GM18507 (cell line): ENCODE measurements at places on chromosomes 4 and X.

DNA sequence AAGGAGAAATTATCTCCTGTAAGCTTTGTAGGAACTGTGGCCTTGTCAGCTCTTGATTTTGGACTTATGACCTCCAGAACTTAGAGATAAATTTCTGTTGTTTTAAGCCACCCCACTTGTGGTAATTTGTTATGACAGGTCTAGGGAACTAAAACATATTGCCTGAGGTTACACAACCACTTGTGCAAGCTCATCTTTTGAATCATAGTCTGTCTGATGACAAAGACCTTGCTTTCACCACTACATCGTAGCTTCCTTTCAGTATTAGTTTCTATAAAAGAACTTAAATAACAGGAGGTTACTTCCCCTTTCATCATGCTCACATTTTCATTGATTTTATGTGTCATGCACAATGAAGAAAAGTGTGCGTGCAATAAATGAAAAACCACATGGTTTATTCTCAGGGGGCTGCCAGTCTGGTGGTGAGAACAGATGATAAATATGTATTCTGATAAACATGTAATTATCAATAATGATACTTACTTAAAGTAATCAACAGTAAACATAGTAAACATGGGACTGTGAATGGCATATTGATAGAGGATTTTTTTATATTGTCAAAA lies 690.0 kb upstream of the HS3ST1 start:
- no peak for DNase-seq

DNA sequence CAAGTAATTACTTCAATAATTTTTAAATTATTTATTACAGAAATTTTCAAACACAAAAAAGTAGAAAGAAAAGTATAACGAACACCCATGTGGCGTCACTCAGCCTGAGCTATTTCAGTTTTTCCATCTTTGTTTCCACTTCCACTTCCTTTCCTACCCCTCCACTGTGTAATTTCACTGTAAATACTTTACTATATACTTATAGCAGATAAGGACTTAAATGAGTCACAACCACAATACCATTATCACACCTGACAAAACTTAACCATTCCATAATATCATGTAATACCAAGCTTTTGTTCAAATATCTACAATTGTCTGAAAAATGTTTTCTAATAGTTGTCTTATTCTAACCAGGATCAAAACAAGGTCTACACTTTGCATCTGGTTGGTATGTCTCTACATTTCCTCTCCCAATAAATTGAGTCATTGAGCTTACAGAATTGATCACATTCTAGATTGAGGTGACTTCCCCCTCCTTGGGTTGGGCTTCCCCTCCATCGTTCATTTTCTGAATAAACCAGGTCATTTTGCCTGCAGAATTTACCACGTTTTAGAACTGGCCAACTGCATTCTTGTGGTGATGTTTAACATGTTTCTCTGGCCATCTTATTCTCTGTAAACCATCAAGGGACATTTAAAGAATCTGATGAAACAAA lies 48.7 kb downstream of the ATP10D start:
- DNase-seq, result no peak

- no peak for DNase-seq
Measured at GRCh38 chr4:107666134-107666533, 53.9 kb downstream of the PAPSS1 start.

GRCh38 chrX:10278716-10279115 lies 121.9 kb downstream of the CLCN4 start:
- DNase-seq, result no peak
